ENCODE measurements at places on chromosomes 13 and 19.

GRCh38 chr13:111344471-111345191 is 24.2 kb downstream of the TEX29 start:
- no peak for DNase-seq

DNA sequence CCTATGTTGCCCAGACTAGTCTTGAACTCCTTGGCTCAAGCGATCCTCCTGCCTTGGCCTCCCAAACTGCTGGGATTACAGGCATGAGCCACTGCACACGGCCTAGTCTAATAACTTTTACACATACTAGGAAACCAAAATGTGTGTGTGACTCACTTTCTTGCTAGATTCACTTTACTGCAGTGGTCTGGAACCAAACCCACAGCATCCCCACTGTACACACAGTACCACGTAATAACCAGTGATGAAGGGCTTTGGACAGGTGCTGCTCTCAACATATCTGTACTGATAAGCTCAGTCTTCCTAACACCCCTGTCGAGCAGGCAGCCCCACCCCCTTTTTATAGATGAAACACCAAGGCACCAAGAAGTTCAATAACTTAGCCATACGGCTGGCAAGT is 5.1 kb downstream of the DNMT1 start:
- no peak for DNase-seq

GRCh38 chr19:53878776-53879139 is 3.2 kb upstream of the PRKCG start:
- DNase-seq: no peak

DNA sequence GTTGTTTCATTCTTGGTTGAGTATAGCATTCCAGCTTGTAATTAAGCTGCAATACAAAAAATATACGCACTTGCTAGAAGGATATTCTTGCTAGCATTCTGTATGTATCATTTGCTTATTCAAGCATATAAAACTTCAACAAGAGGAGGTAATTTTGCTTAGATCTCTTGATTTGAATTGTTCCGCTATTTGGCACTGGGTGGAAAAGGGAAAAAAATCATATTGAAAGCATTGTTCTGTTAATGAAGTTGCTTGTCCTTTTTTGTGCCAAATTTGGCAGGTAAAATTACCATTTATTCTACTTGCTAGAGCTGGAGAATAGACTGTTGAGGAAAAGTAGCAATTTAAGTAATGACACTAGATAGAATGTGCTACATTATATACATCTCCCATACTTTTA is 190.2 kb downstream of the GGACT start:
- no peak for DNase-seq

GRCh38 chr19:29845574-29846176 is 33.9 kb downstream of the CCNE1 start:
- DNase-seq: peak; percentile 76

Measured in urothelium cell line (cell line).